ENCODE measurements at places on chromosomes 5 and 9. TPM values are rescaled to one million over a fixed set of nuclear protein-coding genes. Genes with fewer than 3 reads are reported as not detected.

DNA sequence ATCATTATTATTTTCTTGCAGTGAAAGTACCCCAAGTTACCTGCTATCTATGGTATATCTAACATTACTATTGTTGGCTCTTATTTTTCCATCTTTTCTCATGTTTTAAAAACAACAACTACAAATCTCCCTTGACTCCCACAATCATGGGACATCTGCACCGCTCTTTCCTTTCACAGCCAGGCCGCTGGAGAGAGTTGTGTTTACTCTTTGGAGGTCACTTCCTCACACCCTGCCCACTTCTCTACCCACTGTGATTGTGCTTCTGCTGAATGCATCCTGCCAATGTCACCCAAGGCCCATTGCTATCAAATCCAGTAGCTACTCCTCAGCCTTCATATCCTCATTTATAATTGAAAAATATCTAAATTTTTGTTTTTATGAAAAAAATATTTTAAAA, 29.7 kb downstream of the SLC28A3 start:
- DNase-seq, result no peak

DNA sequence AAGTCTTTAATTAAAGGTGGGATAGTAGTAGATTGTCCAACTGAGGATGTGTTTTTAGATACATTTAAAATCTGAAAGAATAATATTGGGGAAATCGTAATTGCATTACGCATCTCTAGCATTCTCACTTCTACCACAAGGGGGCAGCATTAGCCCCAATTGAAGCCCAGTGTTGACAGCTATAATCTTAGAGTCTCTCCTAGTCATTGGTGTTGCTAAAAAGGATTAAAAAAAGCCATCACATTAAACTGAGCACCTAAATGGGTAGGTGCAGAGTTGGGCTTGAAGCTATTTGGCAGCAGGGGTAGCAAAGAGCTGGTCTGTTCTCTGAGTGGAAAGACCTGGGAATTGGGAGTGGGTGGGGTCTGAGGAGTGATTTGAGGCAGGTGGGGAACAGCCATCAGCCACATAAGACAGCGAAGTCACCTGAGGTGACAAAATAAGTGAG, 177.2 kb downstream of the OSTF1 start:
- DNase-seq, result no peak

- no peak for DNase-seq
These were observed 36.0 kb upstream of the CLPTM1L start for GRCh38 chr5:1380910-1381309.

- peak; percentile 52 for DNase-seq
These were observed 709 bp downstream of the WHRN start for GRCh38 chr9:114504341-114505186.

DNA sequence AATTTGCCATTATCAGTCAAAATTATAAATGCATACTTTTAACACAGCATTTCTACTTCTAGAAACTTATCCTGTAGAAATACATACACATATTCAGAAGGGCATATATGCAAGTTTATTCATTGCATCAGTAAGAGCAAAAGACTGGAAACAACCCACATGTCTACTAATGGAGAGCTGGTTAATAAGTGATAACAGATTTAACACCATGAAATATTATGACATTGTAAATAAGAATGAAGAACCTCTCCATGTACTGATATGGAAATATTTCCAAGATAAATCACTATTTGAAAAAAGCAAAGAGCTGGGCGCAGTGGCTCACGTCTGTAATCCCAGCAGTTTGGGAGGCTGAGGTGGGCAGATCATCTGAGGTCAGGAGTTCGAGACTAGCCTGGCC, 54.5 kb downstream of the ELOVL7 start:
- DNase-seq, result no peak

DNA sequence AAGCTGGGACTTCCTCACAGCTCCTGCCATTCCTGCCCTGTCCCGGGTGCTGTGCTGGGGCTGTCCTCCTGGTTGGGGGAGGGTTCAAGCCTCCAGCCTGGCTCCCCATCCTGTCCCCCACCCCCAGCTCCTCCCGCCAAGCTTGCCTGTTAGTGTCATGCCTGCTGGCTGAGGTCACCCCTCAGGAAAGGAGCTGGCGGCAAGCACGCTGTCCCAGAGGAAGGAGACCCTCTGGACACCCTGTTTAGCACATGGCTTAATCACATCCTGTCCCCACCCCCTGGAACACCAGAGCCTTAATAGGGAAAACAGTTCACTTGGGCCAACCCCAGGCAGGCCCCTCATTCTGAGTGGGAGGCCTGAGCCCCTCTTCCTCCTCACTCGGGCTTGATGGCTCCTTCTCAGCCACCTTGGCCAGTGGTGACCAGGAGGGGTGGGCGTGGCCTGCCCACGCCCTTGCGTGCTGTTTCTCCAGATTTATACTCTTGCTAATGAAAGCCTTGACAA, 9.2 kb upstream of the PHYHD1 start:
- DNase-seq, result no peak

The AK1 gene
- total RNA-seq, result 54.3 TPM
